ENCODE measurements at places on chromosomes 3 and 15. TPM values are rescaled to one million over a fixed set of nuclear protein-coding genes. Genes with fewer than 3 reads are reported as not detected.

The ATP13A5 gene
- not detected for total RNA-seq

The TRANK1 gene
- total RNA-seq, result 14.7 TPM

The IL5RA gene
- not detected for total RNA-seq

The RHCG gene
- 5.7 TPM for total RNA-seq

The WHAMM gene
- 7.8 TPM for total RNA-seq

The GTPBP8 gene
- 8.6 TPM for total RNA-seq

The B3GALNT1 gene
- total RNA-seq, result 5.9 TPM

The FRMD5 gene
- total RNA-seq, result 0.13 TPM

The SPSB4 gene
- 1.1 TPM for total RNA-seq

The ITIH4 gene
- 4.3 TPM for total RNA-seq

GRCh38 chr3:61268644-61269043 lies 17.4 kb upstream of the FHIT start:
- no peak for DNase-seq

GRCh38 chr15:33729653-33730052 lies 238.6 kb upstream of the CHRM5 start:
- DNase-seq, result no peak

DNA sequence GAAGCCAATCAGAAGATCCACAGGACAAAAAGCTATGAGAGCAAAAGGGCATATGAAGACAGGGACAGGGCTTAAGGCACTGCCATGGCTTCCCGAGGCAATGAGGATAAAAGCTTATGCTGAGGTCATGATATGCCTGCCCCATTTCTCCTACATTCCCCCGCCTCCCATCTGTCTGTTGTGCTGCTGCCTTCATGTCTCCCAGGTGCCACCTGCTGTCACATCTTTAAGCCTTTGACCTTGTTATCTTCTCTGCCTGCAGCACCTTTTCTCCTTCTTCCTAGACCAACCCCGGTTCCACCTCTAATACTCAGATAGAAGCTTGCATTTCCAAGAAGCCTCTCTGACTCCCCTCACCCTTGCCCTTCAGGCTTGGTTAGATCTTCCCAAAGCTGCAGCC lies 213.8 kb downstream of the ARRDC4 start:
- no peak for DNase-seq

GRCh38 chr3:16633948-16634347 lies 28.7 kb upstream of the DAZL start:
- no peak for DNase-seq

DNA sequence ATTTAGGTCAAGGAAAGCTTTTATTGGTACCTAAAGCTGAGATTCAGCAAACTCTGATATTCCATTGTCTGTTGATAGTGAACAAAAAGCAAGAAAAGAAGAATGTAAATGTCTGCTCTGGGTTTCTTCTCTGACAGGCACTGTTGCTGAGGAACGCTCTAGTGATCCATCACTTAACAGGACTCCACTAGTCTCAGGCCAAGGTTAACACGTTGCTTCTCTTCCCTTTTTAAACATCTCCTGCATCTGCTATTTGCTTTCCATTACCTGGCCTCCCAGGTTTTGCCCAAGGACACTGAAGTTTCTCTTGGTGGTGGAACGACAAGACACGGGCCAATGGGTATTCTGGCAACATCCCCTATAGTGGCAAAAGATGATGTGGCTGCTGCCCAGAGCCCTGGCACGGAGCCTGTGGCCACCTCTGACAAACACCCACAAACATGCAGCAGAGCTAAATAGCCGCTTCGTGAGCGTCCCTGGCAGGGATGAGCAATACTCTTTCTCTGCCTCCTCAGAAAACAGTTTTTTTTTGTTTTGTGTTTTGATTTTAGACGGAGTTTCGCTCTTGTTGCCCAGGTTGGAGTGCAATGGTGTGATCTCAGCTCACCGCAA lies 97.8 kb upstream of the AKAP13 start:
- no peak for DNase-seq

GRCh38 chr3:102135316-102135715 lies 286.0 kb downstream of the NFKBIZ start:
- no peak for DNase-seq

GRCh38 chr3:133540896-133541674 lies 32.4 kb upstream of the CDV3 start:
- no peak for DNase-seq

GRCh38 chr3:29083676-29084075 lies 197.2 kb upstream of the RBMS3 start:
- DNase-seq, result no peak

DNA sequence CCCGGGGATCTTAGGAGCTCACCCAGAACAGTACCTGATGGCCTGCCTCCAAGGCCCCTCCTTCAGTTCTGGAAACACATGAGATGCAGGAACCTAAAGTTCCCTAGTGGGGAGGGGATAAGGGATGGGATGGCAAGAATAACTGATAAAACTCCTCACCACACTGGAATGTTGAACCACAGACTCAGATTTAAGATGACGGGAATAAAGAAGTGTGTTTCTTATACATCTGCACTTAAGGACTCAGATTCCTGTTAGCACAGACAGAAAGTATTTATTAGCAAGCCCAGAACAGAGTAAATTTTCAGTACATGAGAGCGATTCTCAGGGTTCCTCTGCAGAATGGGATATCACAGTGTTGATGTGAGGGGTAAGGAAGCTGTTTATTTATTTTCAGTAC lies 245.2 kb downstream of the TLE3 start:
- no peak for DNase-seq

DNA sequence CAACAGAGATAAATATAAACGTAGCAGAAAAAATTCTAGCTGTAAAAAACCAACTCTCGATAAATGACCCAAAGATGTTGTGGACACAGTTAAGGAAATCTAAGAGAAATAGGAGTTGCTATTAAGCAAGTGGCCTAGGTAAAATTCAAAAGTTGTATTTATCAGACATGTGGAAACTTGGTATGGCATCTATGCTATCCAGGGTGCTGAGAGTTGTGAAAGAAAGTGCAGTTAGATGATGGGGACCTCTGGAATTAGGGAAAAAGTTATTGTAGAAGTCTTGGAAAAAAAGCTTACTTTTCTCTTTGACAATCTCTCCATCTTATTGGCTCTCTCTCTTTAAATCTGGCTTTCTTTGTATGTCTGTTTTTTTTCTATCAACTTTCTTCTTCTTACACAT lies 1090.9 kb downstream of the TBL1XR1 start:
- no peak for DNase-seq

DNA sequence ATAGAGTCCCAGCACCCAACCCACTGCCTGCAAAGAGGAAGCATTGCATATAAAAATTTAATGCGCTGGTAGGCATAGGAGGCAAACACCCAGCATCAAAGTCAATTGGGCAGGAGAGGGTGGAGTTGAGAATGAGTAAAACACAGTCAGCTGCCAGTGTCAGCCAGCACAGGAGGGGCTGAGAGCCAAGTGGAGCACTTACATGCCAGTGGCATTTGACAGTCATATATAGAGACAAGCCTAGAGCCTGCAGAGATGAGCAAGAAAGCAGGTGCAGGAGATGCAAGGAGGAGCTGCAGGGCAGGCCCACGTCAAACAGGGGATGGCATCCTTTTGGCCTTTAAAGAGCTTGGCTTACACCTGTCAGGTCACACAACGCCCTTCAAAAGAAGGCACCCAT lies 27.6 kb upstream of the ZFAND6 start:
- no peak for DNase-seq

DNA sequence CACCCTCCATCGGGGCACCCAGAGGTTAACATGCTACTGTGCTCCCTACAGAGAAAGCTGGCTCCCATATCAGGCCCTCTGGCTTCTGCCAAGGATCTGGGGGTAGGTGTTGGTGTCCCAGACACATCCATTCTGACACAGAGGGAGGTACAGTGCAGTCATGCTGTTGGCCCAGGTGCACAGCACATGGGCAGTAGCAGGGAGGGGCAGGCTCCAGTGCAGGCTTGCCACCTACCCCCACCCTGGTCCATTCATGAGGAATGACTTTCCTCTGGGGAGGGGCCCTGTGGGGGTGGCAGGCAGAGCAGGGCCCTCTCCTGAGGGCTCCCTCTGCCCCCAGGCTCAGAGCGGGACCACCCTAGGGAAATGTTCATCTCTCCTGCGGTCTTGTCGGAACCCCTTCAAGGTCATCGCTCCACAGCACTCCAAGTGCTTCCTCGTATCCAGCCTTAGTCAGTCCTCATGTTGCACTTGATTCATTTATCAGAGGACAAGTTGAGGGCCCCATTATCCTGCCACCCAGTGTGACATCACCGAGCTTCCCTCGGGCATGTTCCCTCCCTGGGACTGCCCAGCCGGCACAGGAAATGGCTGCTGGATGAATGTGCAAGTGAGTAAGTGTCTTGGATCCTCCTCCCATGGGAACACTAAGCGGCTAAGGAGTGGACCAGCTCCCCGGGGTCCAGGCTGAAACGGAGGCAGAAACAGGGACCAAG lies 10.0 kb downstream of the DUSP7 start:
- no peak for DNase-seq

DNA sequence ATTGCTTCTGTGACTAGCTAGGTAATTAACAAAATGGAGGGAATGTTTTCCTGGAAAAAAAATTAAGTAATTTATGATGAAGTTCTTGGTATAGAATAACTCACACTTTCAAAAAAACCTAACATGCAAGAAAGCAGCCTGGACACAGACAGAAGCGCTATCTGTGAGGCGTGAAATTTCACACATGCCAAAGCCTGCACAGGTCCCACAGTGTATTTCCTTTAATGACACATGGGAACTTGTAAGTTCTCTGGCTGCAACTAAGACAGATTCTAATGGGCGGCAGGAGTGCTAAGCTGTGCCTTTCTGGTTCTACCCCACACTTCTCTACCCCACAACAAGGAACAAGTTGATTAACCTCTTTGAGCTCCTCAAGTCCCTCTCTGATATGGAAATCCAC lies 84.9 kb upstream of the NEO1 start:
- no peak for DNase-seq

GRCh38 chr3:155983834-155984474 lies 113.5 kb downstream of the GMPS start:
- DNase-seq, result no peak

GRCh38 chr3:141049681-141050080 lies 1.5 kb upstream of the SPSB4 start:
- no peak for DNase-seq

GRCh38 chr15:58568157-58568571 lies 136.4 kb downstream of the LIPC start:
- DNase-seq, result no peak

DNA sequence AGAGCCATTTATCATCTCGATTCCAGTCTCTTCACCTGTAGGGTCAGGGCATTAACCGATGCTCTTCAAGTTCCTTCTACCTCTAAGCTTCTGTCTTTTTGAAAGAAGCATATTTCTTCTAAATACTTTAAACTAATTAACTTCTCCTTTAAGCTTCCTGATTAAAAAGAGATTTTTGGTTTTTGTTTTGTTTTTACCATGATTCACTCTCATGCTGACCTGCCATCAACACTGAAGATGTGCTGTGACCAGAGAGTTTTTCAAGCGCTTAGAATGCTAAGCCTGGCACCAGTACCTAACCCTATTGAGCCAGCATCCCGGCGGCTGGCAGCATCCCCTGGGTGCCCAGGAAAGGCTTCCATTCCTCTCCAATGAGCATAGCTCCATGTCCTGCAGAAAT lies 89.3 kb downstream of the FOXP1 start:
- DNase-seq, result no peak

GRCh38 chr3:77475507-77475906 lies 435.6 kb downstream of the ROBO2 start:
- no peak for DNase-seq

GRCh38 chr3:180382638-180383180 lies 219.3 kb upstream of the TTC14 start:
- DNase-seq, result no peak

- DNase-seq, result no peak
These were observed 75.9 kb downstream of the KLF13 start for GRCh38 chr15:31402511-31403056.

DNA sequence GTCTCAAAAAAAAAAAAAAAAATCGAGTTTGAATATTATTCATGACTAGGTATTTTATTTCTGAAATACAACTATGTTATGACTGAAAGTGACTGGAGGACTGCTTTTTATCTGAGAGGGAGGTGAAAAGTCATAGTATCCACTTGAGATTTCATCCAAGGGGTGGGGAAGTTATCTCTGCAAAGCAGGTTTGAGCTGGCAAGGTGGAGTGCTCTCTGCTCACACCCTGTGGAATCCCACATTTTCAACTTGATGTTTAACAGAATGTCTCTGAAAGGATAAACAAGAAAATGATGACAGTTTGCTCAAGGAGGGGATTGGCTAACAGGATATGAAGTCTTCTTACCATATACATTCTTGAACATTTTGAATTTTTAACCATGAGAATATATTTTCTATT lies 27.3 kb upstream of the SEC62 start:
- DNase-seq, result no peak

- DNase-seq, result no peak
These were observed 249.0 kb downstream of the TLE3 start for GRCh38 chr15:69848551-69849231.

DNA sequence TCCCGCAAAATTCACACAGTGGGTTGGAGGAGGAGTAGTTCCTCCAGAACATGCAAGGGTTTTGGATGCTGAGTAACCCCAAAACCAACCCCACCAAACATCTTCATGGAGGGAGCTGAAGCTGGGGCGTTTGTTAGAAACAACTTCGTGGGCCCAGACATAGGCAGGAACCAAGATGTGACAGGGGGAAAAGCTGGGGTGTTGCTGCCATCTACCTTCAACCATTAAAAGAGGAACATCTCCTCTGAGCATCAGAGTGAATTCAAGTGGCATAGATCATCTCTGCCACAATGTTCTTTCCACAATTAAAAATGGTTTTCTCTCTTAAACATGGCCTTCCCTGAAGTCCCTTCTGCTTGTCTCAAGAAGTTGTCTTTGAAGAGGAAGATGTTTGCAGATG lies 20.5 kb downstream of the SIDT1 start:
- no peak for DNase-seq
